ENCODE measurements at places on chromosomes 12 and 14.

DNA sequence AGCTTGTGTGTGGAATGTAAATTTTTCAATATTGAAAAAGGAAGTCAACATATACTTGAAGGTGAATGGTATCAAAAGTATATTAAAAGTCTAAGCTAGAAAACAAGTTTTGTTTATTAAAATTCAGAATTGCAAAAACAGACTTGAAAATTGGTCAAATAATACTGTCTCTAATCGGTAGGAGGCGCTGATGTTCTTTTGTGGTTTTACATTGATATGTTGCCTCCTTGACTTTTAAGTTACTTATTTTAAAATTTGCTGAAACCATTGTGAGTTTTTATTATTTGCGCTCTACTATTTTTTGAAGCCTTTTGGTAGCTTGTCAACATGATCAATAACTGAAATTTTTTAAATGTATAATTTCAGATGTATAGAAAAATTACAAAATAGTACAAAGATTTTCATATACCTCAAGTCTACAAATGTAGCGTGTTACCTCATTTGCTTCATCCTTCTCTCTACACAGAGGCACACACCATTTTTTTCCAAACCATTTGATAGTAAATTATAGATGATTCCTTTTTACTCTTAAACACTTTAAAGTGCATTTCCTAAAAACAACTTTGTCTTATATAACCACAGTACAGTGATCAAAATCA, 6.9 kb downstream of the RTRAF start:
- no peak for DNase-seq

- no peak for DNase-seq
Measured at GRCh38 chr12:46677749-46678148, 148.0 kb downstream of the SLC38A4 start.

GRCh38 chr14:78238141-78238540, 68.0 kb downstream of the NRXN3 start:
- DNase-seq: no peak

DNA sequence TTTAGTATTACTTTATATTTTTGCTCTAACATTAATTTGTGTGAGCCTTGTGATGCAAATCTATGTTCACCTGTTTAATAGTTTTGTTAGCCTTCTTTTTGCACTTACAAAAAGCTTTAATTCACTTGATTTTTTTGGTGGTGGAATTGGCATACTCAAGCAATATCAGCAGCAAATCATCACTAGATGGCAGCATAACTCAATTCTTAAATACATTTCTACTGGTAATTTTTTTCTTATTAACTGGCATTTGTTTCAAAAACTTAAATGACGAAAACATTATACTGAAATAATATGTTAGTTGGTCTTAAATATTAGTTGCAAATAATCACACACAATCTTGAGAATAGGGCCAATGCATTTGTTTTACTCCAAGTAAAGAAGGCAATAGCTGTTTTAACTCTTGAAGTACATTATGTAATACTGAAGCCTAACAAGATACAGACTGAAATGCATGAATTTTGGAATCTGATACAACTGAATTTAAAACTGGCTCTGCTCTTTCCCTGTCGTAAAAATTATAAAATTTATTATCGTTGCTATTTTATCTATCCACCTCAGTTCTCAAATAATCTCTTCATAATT, 151.5 kb downstream of the ATXN7L3B start:
- DNase-seq: peak; percentile 49

DNA sequence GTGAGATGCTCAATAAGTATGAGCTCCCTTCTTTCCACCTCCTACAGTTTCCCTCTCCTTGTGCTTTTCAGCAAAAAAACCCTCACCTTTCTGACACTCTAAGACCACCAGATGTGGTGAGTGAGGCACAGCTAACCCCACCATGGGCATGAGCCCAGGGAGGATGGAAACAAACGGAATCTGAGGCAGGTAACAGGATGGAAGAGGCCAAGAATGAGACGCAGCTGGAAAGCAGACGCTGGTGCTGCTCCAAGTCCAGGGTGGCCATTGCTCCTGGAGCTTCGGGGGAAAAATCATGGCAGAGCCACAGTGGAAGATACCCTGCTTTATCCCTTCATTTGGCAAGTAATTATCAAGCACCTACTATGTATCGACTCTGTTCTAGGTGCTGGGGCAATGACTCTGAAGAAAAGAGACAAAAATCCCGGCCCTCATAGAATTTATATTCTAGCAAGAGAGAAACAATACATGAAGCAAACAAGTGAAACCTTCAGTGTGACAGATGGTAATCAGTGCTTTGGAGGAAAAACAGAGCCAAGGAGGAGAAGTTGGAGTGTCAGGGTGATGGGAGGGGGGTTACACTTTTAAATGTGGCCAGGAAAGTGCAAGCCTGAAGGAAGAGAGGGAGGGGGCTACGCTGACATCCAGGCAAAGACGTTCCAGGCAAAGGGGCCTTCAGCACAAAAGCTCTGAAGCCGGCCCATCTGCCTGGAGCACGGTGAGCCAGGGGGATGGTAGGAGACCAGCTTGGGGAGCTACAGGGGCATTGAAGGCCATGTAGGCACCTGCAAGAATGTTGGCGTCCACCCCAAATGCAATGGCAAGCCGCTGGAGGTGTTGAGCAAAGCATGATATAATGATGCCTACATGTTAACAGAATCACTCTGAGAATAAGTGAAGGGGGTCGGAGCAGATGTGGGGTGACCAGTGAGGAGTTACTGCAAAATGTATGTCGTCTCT, 154.2 kb downstream of the DPF3 start:
- DNase-seq: no peak

- peak; percentile 37 for DNase-seq
Measured at GRCh38 chr12:119659289-119659897, 8.5 kb upstream of the PRKAB1 start.
